Stimulated activated CD4-positive, alpha-beta T cell treated with anti-CD3 and anti-CD28 coated beads, Interleukin-4, amount 100 ng/mL, for 4 hours (primary cell): ENCODE measurements at places on chromosomes 4 and X.

- no peak for DNase-seq
Measured at GRCh38 chr4:90495936-90496335, 368.7 kb downstream of the CCSER1 start.

- DNase-seq = no peak
Measured at GRCh38 chrX:122770581-122770980, 413.5 kb upstream of the GRIA3 start.

DNA sequence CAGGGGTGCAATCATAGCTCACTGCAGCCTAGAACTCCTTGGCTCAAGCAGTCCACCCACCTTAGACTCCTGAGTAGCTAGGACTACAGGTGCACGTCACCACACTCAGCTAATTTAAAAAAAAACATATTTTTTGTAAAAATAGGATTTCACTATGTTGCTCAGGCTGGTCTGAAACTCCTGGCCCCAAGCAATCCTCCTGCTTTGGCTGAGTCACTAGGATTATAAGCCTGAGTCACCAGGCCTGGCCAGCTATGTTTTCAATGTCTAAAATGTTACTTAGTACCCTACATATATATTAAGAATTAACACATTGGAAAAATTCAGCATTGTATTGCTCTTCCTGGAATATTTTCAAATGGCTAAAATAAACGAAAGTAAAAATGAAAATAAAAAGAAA lies 37.5 kb downstream of the PNPLA4 start:
- DNase-seq = no peak

- DNase-seq = no peak
Measured at GRCh38 chr4:5808081-5808741, 84.7 kb downstream of the CRMP1 start.

DNA sequence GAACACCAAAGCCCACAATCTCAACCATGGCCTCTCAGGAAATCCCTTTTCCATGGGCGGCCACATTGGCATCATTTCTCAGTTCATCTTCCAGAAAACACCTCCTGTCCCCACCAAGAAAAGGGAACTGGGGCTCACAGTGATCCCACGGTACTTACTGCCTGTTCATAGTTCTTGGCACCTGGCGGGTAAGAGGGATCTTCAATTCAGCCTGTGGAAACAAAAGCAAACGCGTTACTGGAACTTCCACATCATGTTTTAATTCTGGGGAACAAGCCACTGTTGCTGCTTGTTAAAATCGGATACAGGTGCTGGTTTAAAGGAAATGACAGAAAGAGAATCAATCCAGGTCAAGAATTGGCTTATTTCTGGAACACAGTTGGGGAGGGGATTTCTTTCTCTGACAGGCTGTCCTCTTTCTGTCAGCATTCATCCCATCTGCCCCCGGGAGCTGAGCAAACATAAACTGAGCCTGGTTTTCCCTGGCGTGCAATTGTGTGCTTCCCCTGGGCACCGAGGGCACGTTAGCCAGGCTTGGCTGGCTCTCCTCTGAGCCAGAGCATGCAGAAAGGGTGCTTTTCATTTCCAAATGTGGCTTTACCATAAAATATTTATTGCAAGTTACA lies 16.8 kb downstream of the CLNK start:
- no peak for DNase-seq

DNA sequence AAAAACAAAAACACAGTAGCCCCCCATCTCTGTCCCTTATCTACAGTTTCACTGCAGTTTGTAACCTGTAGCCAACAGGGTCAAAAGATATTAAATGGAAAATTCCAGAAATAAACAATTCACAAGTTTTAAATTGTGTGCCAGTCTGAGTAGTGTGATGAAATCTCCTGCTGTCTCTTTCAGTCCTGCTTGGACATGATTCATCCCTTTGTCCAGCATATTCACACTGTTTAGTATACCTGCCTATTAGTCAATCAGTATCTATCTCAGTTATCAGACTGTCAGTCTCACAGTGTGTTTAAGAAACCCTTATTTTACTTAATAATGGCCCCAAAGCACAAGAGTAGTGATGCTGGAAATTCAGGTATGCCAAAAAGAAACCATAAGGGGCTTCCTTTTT lies 21.9 kb downstream of the CNOT6L start:
- DNase-seq = no peak

GRCh38 chr4:145301386-145302080 lies 121.1 kb upstream of the OTUD4 start:
- no peak for DNase-seq

DNA sequence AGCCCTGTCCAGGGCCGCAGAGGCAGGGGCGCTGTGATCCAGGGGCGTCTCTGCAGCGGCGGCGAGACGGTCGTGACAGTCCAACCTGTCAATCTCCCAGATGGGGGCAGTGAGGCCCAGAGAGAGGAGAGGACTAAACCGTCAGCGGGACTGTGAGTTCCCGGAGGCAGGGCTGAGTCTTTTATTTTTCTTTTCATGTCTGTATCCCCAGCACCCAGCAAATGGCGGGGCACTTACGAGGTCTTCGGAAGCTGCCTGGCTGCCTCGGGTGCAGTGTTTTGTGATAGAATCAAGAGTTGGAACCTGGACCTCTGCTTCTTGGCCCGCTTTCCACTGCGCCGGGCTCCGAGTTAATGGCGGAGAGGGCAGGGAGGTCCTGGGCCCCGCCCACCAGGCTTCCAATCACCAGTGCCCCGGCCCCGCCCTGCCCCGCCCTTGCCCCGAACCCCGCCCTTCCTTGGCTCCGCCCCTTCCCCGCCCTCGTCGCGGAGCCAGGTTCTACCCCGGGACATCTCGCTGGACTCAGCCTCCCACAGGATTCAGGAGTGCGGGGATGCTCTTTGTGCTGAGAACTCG lies 35.3 kb upstream of the GRPEL1 start:
- peak; percentile 73 for DNase-seq

GRCh38 chrX:14344172-14344940 lies 185.0 kb upstream of the GLRA2 start:
- DNase-seq = no peak

- no peak for DNase-seq
Measured at GRCh38 chr4:74408639-74409038, 36.3 kb upstream of the AREG start.

- no peak for DNase-seq
Measured at GRCh38 chr4:72366601-72367000, 202.4 kb downstream of the ADAMTS3 start.

DNA sequence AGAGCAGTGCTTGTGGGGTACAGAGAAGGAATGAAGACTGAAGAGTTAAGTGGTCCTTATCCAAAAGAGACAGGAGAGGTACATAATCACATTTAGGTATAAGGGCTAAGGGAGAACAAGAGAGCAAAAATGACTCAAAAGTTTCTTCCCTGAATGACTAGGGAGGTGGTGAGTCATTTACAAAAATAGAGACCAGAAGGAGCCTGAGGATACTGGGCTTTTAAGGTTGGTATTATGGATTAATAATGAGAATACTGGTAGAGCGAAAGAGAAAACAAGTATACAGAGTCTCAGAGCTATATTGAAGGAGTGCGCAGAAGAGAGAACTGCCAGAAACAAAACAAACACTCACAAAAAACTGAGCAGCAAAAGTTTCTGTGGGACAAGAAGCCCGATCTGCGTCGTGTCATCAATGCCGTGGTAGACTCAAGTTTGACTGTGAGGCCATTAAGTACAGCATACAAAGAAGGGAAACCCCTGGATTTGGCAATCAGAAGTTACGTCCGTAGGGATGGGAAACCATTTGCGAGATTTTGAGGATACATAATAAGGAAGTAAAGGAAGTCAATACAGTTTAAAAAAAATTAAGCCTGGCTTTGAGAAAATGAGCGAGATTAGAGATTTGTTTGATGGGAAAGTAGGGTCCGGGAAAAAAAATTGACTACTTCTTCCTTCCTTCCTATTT lies 129.1 kb upstream of the STIM2 start:
- DNase-seq = no peak

GRCh38 chr4:61201561-61201960 lies 1.4 kb downstream of the ADGRL3 start:
- DNase-seq = no peak

DNA sequence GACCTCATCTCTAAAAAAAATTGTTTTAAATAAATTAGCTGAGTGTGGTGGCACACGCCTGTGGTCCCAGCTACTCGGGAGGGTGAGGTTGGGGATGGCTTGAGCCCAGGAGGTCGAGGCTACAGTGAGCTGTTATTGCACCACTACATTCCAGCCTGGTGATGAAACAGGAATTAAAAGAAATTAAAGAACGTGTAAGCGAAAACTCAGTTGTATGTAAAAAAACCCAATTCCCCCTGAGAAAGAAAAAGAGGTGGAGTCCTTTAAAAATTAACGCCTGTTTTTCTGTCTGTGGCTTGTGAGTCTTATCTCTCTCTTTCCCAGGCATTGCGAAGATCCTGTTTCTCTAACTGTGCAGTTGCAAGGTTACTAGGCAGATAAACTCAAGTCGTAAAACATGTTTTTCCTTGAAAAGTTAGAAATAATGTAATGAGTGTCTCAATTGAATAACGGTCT lies 22.1 kb downstream of the EPGN start:
- DNase-seq = no peak

DNA sequence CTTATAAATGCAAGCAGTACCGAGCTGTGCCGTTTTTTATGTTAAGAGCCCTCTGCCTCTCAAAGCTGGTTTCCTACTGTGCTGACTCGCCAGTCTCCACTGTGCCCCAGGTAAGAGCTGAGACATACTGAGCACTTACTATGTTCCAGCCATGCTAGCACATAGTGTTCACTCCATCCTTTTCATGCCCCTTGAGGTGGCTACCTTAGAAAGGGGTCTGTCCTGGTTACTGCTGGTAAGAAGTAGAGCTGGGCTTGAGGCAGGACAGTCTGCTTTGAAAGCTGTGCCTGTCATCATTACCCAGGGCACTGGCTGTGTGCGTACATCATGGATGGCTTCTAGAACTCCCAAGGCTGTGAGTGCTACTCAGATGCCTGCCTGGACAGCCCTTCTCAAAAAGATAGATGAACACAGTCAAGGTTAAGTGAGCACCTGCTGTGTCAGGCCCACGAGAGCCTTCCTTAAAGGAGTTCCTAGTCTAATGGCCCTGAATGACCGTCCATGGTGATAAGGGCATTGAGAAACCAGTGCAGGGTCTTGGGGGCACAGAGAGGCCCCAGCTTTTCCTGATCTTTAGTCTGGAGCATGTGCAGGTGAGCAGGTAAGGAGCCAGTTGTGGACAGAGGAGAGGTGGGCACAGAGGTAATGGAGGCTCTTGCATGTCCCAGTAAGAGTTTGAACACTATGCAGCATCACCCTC lies 1.6 kb downstream of the STK32B start:
- DNase-seq = no peak

DNA sequence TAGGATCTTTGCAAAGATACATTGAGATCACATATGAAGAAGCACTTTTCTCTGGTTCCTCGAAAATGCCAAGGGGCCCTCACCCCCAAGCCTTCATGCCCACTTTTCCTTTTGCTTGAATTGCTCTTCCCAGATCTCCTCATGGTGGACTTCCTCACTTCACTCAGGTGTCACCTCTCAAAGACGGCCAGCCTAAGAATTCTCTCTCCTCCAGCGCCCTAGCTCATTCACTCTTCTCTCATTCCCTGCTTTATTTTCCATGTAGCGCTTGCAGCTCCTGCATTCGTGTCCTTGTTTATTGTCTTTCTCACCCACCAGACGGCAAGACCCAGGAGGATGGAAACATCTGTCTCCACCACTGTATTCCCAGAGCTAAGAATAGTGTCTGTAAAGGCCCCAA lies 32.9 kb downstream of the CCKAR start:
- no peak for DNase-seq

GRCh38 chr4:115121351-115122043 lies 8.1 kb upstream of the NDST4 start:
- no peak for DNase-seq

- DNase-seq = no peak
Measured at GRCh38 chr4:94940520-94940908, 182.8 kb downstream of the BMPR1B start.

DNA sequence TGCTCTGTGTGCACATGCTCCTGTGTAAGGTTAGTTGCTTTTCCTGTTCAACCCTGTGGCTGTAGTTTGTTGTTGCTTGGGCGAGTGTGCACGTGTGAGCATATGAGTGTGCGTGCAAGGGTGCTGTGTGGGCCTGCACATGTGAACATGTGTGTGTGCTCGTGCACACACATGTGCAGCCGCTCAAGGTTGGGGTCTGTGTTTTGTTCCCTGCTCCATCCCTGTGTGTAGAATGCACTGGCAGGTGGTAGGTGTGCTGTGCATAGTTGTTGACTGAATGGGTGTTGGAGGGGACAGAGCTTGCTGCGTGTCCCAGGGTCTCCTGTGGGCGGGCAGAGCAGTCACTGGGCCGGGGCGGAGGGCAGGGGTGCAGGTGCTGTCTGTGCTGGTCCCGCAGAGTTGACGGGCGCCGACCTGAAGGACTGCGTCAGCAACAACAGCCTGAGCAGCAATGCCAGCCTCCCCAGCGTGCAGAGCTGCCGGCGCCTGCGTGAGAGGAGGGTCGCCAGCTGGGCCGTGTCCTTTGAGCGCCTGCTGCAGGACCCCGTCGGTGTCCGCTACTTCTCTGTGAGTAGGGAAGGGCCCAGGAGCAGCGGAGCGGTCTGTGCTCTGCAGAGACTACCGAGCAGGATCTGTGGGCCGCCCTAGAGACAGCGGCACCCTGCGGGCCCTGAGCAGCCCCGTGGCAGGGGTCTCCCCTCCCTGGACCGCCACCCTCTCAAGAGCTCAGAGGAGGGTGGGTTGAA lies 27.9 kb upstream of the HGFAC start:
- DNase-seq = no peak

DNA sequence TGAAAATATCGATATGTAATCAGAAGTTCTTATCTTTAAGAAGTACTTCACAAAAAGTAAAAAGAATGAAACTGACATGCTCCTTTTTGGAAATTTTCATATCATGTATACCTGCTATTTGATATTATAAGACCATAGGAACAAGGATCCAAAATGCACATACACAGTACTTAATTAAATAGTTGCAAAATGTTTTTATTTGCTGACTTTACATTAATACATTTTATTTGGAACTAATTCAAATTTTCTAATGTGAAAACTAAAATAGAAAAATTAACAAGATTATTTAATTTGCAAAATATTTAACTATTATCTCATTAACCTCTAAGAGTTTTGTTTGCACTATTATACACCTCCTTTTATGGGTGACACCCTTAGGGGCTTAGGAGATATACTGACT lies 155.0 kb downstream of the TRAM1L1 start:
- DNase-seq = no peak

GRCh38 chr4:156805696-156806095 lies 165.9 kb downstream of the PDGFC start:
- no peak for DNase-seq

GRCh38 chrX:120468825-120469525 lies at the start of gene LAMP2:
TSS of gene LAMP2 (minus strand) at chrX:120469296. CDS start at chrX:120469169, 127 bp downstream.
- DNase-seq = peak; percentile 73

- no peak for DNase-seq
Measured at GRCh38 chr4:116413222-116413621, 672.2 kb downstream of the TRAM1L1 start.

- peak; percentile 5 for DNase-seq
Measured at GRCh38 chr4:127632420-127633403, at the start of gene INTU. TSS of gene INTU (plus strand) at chr4:127632957. CDS start at chr4:127633035, 78 bp downstream.

DNA sequence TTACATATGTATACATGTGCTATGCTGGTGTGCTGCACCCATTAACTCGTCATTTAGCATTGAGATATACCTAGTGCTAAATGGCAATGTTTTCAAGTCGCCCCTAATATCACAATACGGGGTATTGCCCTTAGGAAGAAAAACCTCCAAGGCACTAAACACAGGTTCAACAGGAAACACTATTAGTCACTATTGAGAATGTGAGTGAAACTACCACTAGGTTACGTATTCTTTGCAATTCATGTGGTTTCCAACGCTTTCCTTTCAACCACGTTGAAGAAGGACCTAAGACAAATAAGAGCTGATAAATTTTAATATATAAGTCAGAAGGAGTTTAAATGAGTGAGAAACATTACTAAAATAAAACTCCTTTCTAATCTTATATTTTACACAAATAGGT lies 134.7 kb upstream of the SPANXN4 start:
- DNase-seq = no peak

- no peak for DNase-seq
Measured at GRCh38 chr4:145564540-145564939, 54.6 kb upstream of the MMAA start.
